ENCODE measurements at places on chromosomes 12 and 14. TPM values are rescaled to one million over a fixed set of nuclear protein-coding genes. Genes with fewer than 3 reads are reported as not detected.

GRCh38 chr12:112963227-112963861, 15.0 kb upstream of the OAS2 start:
- H3K4me3 ChIP-seq = no peak overlapping the region
- no peak overlapping the region for H3K27ac ChIP-seq
- no peaks in the 10 kb centered on the region for H3K36me3 ChIP-seq

GRCh38 chr14:61653507-61653906, 41.8 kb upstream of the HIF1A start:
- DNase-seq = peak; percentile 26
- H3K4me3 ChIP-seq = no peak overlapping the region
- H3K36me3 ChIP-seq = no peaks in the 10 kb centered on the region
- peaks cover 2% of the 10 kb centered on the region for H3K4me1 ChIP-seq

DNA sequence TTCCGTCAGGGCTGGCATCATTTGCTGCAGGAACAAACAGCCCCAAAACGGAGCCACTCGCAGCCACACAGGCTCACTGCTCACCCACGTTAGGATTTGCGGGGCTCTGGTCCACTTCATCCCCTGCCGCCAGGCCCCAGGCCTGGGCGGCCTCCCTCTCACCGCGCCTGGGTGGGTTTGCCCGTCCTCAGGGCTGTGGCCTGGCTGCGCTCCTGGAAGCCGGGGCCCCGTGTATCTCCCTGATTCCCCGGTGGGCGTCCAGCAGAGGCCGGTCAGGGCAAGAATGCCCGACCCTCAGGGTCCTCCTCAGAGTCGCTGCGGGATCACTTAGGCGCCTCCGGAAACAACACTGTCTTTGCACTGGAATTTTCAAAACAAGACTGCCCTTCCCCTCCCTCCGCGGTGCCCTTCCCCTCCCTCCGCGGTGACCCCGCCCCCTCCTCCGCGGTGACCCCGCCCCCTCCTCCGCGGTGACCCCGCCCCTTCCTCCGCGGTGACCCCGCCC, 15.7 kb upstream of the FBRSL1 start:
- H3K27me3 ChIP-seq = no peaks in the 10 kb centered on the region
- H3K4me3 ChIP-seq = no peak overlapping the region
- H3K27ac ChIP-seq = no peak overlapping the region
- no peaks in the 10 kb centered on the region for H3K36me3 ChIP-seq

- no peaks in the 10 kb centered on the region for H3K4me1 ChIP-seq
- DNase-seq = no peak
- no peak overlapping the region for H3K27ac ChIP-seq
- no peak overlapping the region for H3K4me3 ChIP-seq
- no peaks in the 10 kb centered on the region for H3K27me3 ChIP-seq
- no peaks in the 10 kb centered on the region for H3K36me3 ChIP-seq
Observed at GRCh38 chr12:69655616-69656340, 43.3 kb downstream of the BEST3 start.

DNA sequence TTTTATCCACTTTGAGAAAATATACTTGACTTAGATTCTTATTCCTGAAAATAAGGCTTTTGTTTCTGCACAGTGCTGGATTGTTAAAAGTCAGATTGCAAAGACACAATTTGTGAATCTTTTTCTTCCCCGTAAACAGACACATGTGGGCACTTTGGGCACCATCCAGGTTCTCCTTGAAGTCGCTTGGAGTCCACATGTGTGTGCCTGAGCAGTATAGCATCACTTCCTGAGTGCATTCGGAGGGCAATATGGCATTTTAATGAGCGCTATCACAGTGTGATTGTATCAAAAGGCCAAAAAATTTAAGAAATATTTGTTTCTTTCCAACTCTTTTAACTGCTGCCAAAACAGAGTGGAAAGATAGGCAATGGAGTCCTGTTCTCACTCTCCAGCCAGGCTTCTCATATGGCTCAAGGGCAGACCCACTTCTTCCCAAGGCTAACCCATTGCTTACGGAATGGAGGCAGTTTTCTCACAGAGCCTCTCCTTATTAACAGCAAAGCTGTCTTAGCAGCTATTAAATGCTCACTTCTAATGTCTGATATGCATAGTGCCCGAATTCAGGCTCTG, 397.1 kb downstream of the EGLN3 start:
- no peaks in the 10 kb centered on the region for H3K4me1 ChIP-seq
- H3K27me3 ChIP-seq = no peaks in the 10 kb centered on the region
- no peak overlapping the region for H3K4me3 ChIP-seq
- no peaks in the 10 kb centered on the region for H3K36me3 ChIP-seq
- DNase-seq = peak; percentile 20

DNA sequence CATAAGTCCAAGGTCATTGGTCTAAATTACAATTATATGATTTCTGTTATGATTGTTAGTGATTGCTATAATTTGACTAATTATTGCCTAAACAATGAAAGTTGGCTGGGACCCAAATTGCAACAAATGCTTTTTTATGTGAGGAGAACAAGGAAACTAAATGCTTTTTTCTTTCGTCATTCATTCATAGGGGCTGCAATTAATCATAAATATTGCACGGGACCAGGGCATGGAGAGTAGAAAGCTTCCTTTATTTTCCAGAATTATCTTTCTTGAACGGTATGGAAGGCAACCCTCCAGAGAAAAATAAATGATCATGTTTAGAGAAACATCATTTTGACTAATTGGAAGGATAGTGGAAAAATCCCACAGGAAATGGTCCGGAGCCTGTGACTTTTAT, 32.6 kb upstream of the ARHGAP5 start:
- H3K36me3 ChIP-seq = no peaks in the 10 kb centered on the region
- H3K27me3 ChIP-seq = no peaks in the 10 kb centered on the region
- H3K4me3 ChIP-seq = no peak overlapping the region
- H3K4me1 ChIP-seq = no peaks in the 10 kb centered on the region
- no peak overlapping the region for H3K27ac ChIP-seq

GRCh38 chr12:39392154-39392925, 50.6 kb downstream of the KIF21A start:
- DNase-seq = no peak
- H3K4me3 ChIP-seq = no peak overlapping the region
- no peaks in the 10 kb centered on the region for H3K4me1 ChIP-seq
- no peaks in the 10 kb centered on the region for H3K27me3 ChIP-seq
- no peak overlapping the region for H3K27ac ChIP-seq

- no peak for DNase-seq
- no peak overlapping the region for H3K4me3 ChIP-seq
- H3K4me1 ChIP-seq = peaks cover 7% of the 10 kb centered on the region
- no peak overlapping the region for H3K27ac ChIP-seq
- no peaks in the 10 kb centered on the region for H3K36me3 ChIP-seq
Observed at GRCh38 chr14:52333823-52334657, 19.9 kb downstream of the PTGER2 start.

DNA sequence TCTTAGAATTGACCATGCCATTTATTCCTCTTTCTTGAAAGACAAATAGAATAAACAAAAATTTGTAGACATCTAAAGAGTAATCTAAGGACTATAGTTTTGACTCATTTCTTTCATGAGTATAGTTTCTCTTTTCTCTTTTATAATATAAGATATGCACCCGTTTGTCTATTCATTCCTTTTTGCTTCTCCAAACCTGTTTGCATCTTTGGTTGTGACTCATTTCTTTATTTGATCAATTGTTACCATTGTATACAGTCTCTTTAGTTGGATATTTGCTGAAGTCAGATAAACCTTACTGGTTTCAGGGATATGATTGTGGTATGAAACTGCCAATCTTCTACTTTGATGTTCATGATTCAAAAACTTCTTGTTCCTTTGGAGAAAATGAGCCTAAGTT, 268.7 kb downstream of the FBXL14 start:
- DNase-seq = no peak
- H3K27ac ChIP-seq = no peak overlapping the region
- H3K36me3 ChIP-seq = no peaks in the 10 kb centered on the region
- H3K4me3 ChIP-seq = no peak overlapping the region
- no peaks in the 10 kb centered on the region for H3K4me1 ChIP-seq

DNA sequence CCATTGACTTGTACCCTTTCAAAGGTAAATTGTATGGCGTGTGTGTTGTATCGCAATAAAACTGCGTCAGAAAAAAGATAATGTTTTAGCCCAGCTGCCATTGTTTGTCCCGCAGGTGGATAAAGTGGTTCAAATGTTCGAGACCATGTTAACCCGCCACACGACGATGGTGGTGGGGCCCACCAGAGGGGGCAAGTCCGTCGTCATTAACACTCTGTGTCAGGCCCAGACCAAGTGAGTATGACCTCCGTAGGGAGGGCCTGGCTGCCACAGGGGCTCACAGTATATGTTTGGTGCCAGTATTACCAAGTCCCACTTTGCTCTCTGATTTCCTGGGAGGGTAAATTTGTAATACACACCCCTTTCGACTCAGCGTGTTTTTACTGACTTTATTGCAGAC, 96.9 kb downstream of the DNAH10 start:
- no peaks in the 10 kb centered on the region for H3K4me1 ChIP-seq
- no peak overlapping the region for H3K4me3 ChIP-seq

GRCh38 chr14:24367514-24368211, at the start of gene NFATC4:
Gene NFATC4, plus strand, starts transcription at chr14:24368184. Its CDS starts 157 bp downstream, at chr14:24368341.
- H3K27ac ChIP-seq = peak within 1 kb of the TSS; percentile 96
- peak within 1 kb of the TSS; percentile 71 for H3K4me3 ChIP-seq
- peak; percentile 89 for DNase-seq
- peaks cover 9% of the 10 kb centered on the region for H3K4me1 ChIP-seq

GRCh38 chr12:124109760-124110159, 136.7 kb downstream of the ZNF664 start:
- H3K4me1 ChIP-seq = no peaks in the 10 kb centered on the region
- DNase-seq = no peak
- H3K36me3 ChIP-seq = no peaks in the 10 kb centered on the region
- H3K27ac ChIP-seq = no peak overlapping the region

DNA sequence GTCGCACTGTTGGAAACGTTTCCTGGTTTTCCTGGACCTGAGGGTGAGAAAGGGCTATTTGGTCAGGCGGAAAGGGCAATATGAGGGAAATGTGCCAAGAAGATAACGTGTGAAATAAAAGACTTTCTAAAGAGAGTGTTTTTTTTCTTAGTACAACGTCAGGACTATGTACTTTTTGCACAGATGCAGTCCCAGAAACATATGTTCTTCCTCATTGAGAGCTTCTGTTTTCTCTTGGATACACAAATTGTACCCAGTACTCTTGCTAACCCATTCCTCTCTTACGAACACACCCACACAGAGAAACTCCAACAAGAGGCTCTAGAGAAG, 669 bp upstream of the PKP2 start:
- no peaks in the 10 kb centered on the region for H3K27me3 ChIP-seq
- peak overlapping the region; percentile 60 for H3K4me3 ChIP-seq
- DNase-seq = no peak
- H3K27ac ChIP-seq = peak overlapping the region; percentile 83
- H3K4me1 ChIP-seq = peaks cover 2% of the 10 kb centered on the region
- H3K36me3 ChIP-seq = no peaks in the 10 kb centered on the region

DNA sequence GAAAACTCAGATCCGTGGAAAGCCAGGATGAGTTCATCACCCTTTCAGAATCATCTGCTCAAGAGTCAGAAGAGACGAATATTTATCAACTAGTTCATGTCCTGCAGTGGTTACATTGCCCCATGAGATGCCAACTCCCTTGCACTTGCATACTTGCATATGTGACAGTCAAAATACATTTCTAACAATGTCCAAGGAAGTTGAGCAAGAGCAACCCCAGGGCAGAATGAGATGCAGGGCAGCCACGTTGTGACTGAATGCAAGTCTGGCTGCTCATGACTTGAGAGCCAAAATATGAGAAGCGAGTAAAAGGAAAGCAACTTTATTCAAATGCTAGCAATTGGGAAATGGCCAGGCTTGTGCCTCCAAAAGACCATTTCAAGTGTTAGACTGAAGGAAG, 23.6 kb upstream of the UTP20 start:
- no peaks in the 10 kb centered on the region for H3K4me1 ChIP-seq
- no peak for DNase-seq
- no peaks in the 10 kb centered on the region for H3K36me3 ChIP-seq
- H3K27ac ChIP-seq = no peak overlapping the region

- no peak overlapping the region for H3K27ac ChIP-seq
- H3K27me3 ChIP-seq = no peaks in the 10 kb centered on the region
- no peaks in the 10 kb centered on the region for H3K36me3 ChIP-seq
- H3K4me3 ChIP-seq = no peak overlapping the region
Observed at GRCh38 chr12:3454780-3455179, 36.2 kb upstream of the PRMT8 start.

DNA sequence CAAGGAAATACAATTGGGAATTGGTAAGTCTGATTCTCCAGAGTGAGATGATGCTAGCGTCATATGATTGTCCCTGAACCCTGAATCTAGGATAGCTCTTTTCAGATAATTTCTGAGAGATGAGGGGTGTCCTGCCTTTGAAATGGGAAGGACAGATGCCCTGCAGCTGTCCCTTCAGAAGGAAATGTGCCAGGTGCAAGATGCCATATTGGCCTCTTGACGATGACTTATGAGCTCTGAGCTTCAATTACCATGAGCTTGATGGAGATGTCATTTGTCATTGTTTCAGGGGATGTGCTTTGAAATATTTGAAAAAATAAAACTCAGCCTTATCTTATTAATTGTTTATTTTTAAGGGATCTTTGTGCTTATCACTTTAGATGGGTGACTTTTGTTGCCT, 185.1 kb downstream of the DACT1 start:
- H3K27me3 ChIP-seq = no peaks in the 10 kb centered on the region
- DNase-seq = no peak
- H3K27ac ChIP-seq = no peak overlapping the region
- H3K4me3 ChIP-seq = no peak overlapping the region

GRCh38 chr14:104393199-104393897, 186.2 kb upstream of the C14orf180 start:
- H3K27me3 ChIP-seq = no peaks in the 10 kb centered on the region
- H3K4me3 ChIP-seq = no peak overlapping the region
- no peak for DNase-seq

DNA sequence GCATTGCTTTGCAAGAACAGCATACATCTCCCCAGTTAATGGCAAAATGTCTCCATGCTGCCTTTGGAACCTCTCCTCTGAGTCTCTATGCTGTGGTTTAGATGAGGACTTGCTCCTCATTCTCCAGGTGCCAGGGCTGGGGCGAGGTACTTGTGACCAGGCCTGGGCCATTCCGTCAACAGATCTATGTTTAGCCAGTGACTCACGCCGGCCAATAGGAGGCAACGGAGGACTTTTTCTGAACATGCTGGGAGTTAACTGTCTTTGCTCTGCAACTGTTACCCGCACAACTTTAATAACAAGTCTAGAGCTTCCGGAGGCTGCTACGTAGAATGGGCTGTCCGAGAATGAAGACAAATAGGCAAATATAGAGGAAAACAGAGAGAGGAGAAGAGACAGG, 214.2 kb downstream of the GLT1D1 start:
- no peaks in the 10 kb centered on the region for H3K36me3 ChIP-seq
- DNase-seq = no peak
- H3K4me1 ChIP-seq = no peaks in the 10 kb centered on the region
- no peaks in the 10 kb centered on the region for H3K27me3 ChIP-seq
- H3K27ac ChIP-seq = no peak overlapping the region
- H3K4me3 ChIP-seq = no peak overlapping the region

GRCh38 chr12:38934686-38935085, 29.3 kb upstream of the CPNE8 start:
- DNase-seq = no peak
- no peaks in the 10 kb centered on the region for H3K4me1 ChIP-seq
- H3K36me3 ChIP-seq = no peaks in the 10 kb centered on the region
- no peak overlapping the region for H3K27ac ChIP-seq
- H3K4me3 ChIP-seq = no peak overlapping the region

- no peaks in the 10 kb centered on the region for H3K27me3 ChIP-seq
- peaks cover 3% of the 10 kb centered on the region for H3K4me1 ChIP-seq
- H3K4me3 ChIP-seq = no peak overlapping the region
Observed at GRCh38 chr12:104738331-104738730, 219.8 kb downstream of the SLC41A2 start.

SCN8A gene
- polyA plus RNA-seq = 0.21 TPM

FITM1 gene
- polyA plus RNA-seq = not detected

RNU4-1 gene
- polyA plus RNA-seq = not detected

UBE2N gene
- polyA plus RNA-seq = 90.6 TPM

RDH11 gene
- polyA plus RNA-seq = 90.0 TPM

MYH6 gene
- polyA plus RNA-seq = not detected

ABHD12B gene
- polyA plus RNA-seq = 0.45 TPM

LRFN5 gene
- polyA plus RNA-seq = 0.71 TPM

FBXO34 gene
- polyA plus RNA-seq = 17.6 TPM

All from ovary (tissue), 10 donors.